ENCODE measurements at places on chromosomes 2 and 18.
A peak's percentile ranks its signal among the peaks of the same experiment; 100 is the strongest.

- DNase-seq, result peak; percentile 98
These were observed at the start of gene ZC3H6 for GRCh38 chr2:112275311-112275886. Gene ZC3H6 (plus strand): TSS chr2:112275597. CDS start chr2:112275995, 398 bp downstream.

- DNase-seq, result no peak
These were observed 25.9 kb downstream of the RAB12 start for GRCh38 chr18:8635087-8635486.

GRCh38 chr2:122627388-122627787 is 871.9 kb downstream of the TSN start:
- DNase-seq, result no peak

DNA sequence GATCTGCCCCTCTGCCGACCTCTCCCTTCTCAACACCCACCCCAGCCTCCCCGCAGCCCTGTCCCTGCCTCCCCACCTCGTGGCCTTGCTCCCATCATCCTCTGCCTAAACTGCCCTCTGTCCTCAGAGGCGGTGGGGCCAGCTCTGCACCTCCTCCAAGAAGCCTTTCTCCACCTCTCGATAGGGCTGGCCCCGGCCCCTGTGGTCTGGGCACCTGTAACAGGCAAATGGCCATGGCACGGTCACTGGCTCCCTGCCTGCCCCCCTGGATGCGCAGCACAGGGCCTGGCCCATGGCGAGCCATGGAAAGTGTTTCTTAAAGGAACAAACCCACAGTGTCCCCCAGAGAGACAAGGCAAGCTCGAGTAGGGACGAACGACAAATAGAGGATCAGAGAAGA is 42.0 kb downstream of the MYO7B start:
- peak; percentile 1 for DNase-seq

DNA sequence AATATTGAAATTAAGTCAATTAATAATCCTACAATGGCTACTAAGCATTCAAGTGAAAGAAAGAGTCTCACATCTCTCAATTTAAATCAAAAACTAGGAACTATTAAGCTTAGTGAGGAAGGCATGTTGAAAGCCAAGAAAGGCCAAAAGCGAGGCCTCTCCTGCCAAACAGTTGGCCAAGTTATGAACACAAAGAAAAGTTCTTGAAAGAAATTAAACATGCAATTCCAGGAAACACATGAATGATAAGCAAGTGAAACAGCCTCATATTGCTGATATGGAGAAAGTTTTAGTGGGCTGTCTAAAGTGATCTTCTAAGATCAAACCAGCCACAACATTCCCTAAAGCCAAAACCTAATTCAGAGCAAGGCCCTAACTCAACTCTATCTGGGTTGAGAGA is 11.8 kb downstream of the RDH14 start:
- no peak for DNase-seq

GRCh38 chr2:145206496-145207281 is 686.8 kb upstream of the ZEB2 start:
- no peak for DNase-seq

DNA sequence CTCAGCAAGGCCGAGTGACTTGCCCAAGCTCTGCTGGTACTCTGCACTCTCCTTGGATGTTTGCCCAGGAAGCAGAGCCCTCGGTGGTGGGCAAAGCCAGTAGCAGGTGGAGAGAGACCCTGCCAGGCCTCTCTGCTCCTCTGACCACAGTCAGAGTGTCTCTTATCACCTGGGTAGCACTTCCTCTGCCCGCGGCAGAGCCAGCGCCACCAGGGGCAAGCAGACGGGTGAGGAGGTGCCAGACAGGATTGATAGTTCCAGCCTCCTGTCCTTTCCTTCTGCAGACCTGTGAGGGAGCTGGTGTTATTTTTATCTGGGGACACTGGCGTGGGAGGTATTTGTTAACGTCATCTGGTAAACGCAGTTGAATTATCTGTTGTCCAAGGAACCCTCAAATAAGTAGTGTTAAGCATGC is 152.9 kb downstream of the SMAD7 start:
- no peak for DNase-seq

DNA sequence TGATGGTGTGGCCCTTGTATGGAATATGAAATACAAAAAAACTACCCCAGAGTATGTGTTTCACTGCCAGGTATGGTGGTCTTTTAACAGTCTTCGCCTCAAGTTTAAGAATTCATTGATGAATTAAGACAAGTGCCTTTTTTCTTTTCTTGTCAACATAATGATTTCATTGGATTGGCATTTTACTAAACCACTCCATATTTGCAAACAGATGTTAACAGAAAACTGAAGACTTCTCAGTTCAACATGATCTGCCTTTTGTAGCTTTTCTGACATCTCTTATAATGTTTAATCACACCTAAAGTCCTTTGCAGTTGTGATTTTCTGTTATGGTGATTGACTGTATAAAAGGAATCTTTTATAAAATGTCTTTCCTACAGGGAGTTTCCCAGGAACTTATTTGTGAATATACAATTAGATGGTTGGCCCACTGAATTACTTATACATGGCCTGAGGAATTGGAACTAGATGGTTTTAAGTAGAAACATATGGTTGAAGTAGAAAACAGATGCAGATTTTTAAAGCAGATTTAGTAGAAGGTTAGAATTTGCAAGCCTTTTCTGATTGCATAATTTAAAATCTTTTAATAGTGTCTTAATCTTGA is 39.7 kb downstream of the DYNC1I2 start:
- no peak for DNase-seq

DNA sequence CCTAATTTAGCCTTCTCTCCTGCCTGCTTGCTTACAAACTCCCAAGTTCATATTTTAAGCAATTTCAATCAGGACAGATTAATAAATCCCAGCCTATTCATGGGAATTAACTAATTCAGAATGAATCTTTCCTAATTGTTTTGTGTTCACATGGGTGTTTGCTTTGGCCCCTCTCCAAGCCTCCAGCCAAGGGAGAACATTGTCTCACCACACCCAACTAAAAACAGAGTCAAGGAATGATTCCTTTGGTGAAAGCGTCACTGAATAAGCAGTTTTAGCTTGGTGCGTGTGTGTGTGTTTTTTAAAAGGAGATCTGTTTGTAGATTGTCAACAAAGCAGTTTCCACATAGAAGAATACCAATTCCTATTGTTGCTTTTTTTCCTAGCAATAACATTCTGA is 43.0 kb upstream of the DSG1 start:
- DNase-seq, result no peak

DNA sequence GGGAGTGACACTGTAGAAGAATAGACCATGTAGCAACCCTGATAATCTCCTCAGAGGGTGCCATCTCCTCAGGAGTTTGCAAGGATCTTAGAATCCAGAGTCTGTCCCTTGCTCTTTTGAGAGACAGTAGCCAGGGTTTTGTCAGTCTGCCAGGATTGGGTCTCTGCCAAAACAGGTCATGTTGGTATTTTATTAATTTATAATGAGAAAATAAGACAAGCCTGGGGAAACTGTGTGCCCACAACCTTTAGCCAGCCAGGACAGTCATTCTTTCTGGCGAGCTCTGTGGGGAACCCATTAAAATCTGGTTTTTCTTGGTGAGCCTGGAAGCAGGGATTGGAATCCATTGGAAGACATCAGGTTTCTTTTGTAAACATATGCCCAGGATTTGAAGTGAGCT is 78.6 kb downstream of the PTPRM start:
- DNase-seq, result no peak

GRCh38 chr18:61694236-61694635 is 198.6 kb downstream of the RNF152 start:
- no peak for DNase-seq

DNA sequence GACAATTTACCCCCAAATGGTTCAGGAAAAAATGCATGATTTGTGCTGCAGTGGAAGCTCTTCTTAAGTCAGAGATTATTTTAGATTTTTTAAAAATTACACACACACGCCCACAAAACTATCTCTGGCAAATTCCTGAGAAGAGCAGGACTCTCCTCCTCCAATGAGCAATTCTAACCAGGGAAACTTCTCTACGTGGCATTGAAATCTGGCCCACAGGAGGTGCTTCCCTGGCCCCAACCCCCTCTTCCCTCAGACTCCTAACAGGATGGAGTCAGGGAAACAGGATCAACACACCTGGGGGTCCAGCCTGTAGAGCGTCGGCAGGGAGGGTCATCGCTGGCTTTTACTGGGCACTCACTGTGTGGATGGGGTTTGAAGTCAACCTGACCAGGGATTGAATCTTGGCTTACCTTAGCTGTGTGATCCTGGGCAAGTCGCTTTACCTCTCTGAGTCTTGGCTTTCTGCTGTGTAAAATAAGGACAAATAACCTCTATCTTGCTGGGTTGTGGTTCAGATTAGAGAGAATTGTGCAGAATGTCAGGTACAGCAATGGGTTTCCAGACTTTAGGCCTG is 65.4 kb upstream of the ASAP2 start:
- no peak for DNase-seq

DNA sequence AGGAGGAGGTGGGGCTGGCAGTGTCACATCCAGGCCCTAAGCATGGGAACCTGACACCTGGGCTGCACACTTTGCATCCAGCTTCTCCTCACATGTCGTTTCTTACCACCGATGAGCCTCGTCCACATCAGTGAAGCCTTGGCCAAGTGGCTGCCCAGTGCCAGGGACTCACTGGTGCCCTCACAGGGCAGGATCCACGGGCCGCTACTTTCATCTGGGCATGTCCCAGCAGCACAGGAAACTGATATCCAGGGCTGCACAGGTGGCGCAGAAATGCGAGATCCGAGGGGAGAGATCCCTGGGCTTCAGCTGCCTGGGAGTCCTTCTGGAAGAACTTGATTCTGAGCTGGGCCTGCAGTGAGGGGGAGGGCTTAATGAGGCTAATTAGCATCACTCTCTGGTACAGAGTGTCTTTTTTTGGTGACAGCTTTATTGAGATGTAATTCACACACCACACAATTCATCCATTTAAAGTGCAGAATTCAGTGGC is 291.6 kb upstream of the HDAC4 start:
- no peak for DNase-seq

DNA sequence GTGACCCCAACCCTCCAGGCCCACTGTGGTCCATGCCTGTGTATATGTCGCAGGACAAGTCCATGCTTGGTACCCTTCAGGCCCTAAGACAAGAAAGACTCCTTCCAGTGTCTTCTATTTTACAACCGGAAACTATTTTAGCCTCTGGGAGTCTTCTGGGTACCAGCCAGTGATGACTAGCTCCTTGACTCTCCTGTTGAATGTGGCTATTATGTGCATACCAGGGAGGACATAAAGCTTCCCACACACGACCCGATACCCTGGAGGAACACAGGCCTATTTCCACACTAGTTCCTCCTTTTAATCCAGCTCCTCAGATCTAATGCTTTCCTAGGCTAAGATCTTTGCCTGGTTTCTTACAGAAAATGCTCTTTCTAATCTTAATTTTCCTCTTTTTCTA is 178.1 kb downstream of the NCKAP5 start:
- DNase-seq, result no peak

DNA sequence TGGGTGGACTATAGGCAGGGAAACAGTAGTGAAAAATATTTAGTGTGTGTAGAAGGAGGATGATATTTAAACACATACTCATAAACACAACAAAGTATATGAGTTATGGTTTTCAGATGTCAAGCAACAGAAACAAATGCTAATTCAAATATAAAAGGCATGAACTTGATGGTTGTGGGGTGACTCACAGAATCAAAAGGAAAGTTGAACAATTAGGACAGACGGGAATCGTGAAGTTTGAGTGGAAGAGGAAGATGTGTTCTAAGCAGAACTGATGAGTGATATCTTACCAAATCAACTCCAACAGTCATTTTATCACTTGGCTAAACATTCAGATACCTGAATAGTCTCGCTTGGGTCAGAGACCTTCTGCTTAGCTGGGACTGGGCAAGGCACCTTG is 53.6 kb upstream of the ITGA6 start:
- DNase-seq, result no peak

DNA sequence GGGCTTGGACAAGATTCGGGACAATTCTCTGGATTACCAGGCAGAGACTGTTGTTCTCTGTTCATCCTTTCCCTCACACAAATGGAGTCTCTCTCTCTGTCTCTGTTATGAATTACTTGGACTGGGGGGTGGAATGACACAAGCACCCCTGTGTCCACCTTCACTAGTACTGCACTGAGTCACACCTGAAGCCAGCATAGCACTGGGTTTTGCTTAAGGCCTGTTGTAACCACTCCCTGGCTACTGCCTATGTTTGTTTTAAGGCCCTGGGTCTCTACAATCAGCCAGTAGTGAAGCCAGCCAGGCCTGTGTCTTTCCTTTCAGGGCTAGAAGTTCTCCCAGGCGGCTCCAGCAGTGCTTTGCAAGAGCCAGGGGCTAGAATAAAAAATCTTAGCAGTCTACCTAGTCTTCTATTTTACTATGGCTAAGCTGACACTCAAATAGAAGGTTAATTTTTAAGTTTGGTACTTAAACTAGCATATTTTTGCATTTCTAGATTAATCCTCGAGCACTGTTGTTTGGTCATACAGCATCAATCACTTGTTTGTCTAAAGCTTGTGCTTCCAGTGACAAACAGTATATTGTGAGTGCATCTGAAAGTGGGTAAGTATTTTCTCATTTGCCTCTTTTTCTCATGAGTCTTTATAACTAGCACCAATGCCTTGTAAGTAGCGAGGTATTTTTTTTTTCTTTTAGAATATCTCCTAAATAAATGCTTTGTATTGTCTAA is 27.8 kb downstream of the WDR7 start:
- DNase-seq, result no peak

GRCh38 chr2:64786343-64787018 is 132.8 kb upstream of the SERTAD2 start:
- no peak for DNase-seq

DNA sequence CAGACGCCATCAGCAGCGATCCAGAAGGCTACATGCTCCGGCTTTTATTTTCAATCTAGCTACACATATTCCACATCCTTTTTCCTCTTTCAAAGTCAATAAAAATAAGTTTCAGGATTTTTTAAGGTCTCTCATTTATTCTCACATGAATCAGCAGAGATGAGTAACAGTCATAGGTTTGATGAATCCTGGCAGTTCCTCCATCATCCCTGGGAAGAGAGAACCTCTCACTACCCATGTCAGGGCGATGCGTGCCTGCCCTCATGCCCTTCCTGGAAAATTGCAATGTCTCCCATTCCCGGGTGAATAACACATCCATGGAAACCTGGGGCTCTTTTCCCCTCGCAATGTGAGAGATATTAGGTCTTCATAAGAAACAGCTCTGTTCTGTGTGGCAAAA is 301.1 kb upstream of the SMIM21 start:
- no peak for DNase-seq

GRCh38 chr2:240746671-240747070 is 55.0 kb downstream of the AQP12A start:
- no peak for DNase-seq

- no peak for DNase-seq
These were observed 76.7 kb downstream of the MERTK start for GRCh38 chr2:111975053-111975552.

DNA sequence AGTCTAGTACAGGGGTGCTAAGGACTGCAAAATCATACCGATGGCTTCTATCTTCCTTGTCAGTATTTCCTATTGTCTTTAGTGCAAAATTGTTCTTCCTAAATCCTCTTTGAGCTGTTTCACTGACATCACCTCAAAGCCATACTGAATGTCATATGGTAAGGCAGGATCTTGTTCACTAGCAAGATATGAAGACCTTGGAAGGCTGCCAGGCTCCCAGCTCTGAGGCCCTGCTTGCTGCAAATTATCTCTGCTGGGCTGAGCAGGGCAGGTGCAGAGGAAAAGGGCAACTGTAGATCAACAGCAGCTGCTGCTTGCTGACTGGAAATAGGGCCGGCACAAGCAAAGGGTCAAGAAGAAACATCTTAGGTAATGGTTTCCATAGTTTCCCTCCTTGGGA is 58.2 kb downstream of the PMAIP1 start:
- no peak for DNase-seq
